Spleen (tissue), 13 donors: ENCODE measurements at places on chromosomes 3 and 15. TPM values are rescaled to one million over a fixed set of nuclear protein-coding genes. Genes with fewer than 3 reads are reported as not detected.

DNA sequence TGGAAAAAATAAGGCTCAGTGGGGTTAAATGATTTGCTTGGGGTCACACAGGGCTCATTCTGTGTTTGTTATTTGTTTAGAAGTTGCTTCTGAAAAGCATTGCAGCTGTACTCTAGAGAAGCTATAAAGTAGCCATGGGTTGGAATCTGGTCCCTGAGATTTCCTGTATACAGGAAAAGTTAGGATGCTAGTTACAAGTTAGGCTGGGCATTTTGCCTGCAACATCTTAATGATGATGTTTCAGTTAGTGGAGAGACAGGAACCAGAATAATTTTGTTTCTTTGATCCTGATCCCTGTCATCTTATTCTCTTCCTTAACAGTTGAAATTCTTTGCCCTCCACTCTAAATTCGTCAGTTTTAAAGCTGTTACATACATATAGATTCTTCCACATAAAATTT, 445.3 kb downstream of the OTOL1 start:
- H3K4me3 ChIP-seq: no peak overlapping the region
- no peak overlapping the region for H3K27ac ChIP-seq
- no peaks in the 10 kb centered on the region for H3K36me3 ChIP-seq
- H3K4me1 ChIP-seq: no peaks in the 10 kb centered on the region
- no peaks in the 10 kb centered on the region for H3K27me3 ChIP-seq
- no peak for DNase-seq

DNA sequence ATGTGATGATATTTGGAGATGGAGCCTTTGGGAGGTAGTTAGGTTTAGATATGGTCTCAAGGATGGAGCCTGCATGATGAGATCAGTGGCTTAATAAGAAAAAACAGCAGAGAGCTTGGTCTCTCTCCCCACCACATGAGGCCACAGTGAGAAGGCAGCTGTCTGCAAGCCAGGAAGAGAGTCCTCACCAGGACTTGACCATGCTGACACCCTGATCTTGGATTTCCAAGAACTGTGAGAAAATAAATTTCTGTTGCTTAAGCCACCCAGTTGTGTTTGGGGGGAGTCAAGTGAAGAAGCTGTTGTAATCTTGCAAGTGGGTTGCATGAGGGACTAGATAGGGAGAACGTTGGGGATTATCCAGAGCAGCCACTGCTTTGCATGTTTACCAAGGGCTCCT, 62.3 kb upstream of the TNFAIP8L3 start:
- no peak for DNase-seq
- H3K27ac ChIP-seq: no peak overlapping the region
- H3K27me3 ChIP-seq: no peaks in the 10 kb centered on the region
- no peaks in the 10 kb centered on the region for H3K4me1 ChIP-seq

The DCBLD2 gene
- polyA plus RNA-seq: 0.99 TPM

DNA sequence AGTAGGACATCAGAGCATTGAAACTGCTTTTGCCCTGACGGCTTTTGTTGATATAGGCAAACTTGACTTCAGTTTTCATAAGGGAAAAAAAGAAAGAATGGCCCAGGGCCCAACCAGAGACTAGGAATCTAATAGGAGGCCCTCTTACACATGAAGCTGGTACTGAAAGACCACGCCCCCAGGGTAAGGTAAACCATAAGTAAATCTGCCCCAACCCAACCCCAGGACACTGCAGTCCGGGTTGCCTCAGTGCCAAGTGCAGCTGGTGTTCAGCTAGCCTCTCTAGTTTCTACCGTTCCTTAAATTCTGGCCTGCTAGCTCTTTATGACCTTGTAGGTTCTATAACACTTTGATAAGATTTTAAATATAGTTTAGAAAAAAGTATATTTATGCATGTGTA, 136.7 kb downstream of the AQP9 start:
- no peak for DNase-seq
- H3K27ac ChIP-seq: no peak overlapping the region
- no peak overlapping the region for H3K4me3 ChIP-seq
- no peaks in the 10 kb centered on the region for H3K27me3 ChIP-seq
- H3K4me1 ChIP-seq: no peaks in the 10 kb centered on the region

DNA sequence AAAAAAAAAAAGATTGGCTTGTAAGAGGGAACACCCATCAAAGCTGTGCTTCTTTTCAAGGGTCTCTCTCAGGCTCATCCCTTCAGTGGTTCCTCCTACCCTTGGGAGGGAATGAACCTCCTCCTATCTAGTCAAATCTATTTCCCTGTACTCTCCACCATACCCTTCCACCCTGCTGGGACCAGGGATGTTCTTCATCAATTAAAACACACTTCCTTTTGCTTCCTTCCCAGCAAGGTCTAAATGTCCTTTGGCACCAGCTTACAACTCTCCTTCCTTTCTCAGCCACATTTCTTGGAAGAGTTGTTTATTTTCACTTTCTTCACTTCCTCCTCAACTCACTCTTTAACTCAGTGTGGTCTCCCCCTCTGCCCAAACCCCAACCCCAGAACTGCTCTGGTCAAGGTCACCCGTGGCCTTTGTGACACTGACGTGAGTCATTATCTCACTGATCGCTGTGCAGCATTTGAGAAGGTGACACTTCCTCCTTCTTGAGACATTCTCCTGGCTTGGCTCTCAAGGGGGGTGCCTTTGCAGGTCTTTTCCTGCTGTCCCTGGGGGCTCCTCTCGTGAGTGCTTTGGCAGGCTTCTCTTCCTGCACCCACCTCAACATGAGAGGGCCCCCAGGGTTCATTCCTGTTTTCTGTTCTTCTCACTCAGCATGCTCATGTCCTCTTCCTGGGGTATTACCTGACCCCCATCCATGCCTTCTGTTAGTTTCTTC, 210.5 kb upstream of the TLE3 start:
- H3K4me1 ChIP-seq: peaks cover 5% of the 10 kb centered on the region
- H3K27me3 ChIP-seq: no peaks in the 10 kb centered on the region
- H3K4me3 ChIP-seq: no peak overlapping the region
- no peaks in the 10 kb centered on the region for H3K36me3 ChIP-seq

- no peaks in the 10 kb centered on the region for H3K27me3 ChIP-seq
- no peaks in the 10 kb centered on the region for H3K36me3 ChIP-seq
- H3K27ac ChIP-seq: no peak overlapping the region
These were observed 129.0 kb downstream of the RPL22L1 start for GRCh38 chr3:170740726-170741591.

The P2RY14 gene
- polyA plus RNA-seq: 1.8 TPM

The USP50 gene
- not detected for polyA plus RNA-seq
